CD4-positive, alpha-beta memory T cell (primary cell): ENCODE measurements at places on chromosomes 5 and 9. TPM values are rescaled to one million over a fixed set of nuclear protein-coding genes. Genes with fewer than 3 reads are reported as not detected.

- no peaks in the 10 kb centered on the region for H3K27me3 ChIP-seq
- H3K27ac ChIP-seq = no peak overlapping the region
- no peaks in the 10 kb centered on the region for H3K36me3 ChIP-seq
- no peaks in the 10 kb centered on the region for H3K4me1 ChIP-seq
- no peak overlapping the region for H3K4me3 ChIP-seq
These were observed 3.4 kb downstream of the SLC6A19 start for GRCh38 chr5:1204693-1205242.

- DNase-seq = no peak
- no peaks in the 10 kb centered on the region for H3K36me3 ChIP-seq
- no peak overlapping the region for H3K27ac ChIP-seq
- no peaks in the 10 kb centered on the region for H3K4me1 ChIP-seq
- no peak overlapping the region for H3K4me3 ChIP-seq
These were observed 108.2 kb downstream of the MPDZ start for GRCh38 chr9:13171261-13171660.

Gene IFNA21
- not detected for total RNA-seq

- H3K27me3 ChIP-seq = no peaks in the 10 kb centered on the region
- no peaks in the 10 kb centered on the region for H3K4me1 ChIP-seq
- no peak overlapping the region for H3K27ac ChIP-seq
- H3K4me3 ChIP-seq = no peak overlapping the region
These were observed 10.5 kb downstream of the CLTB start for GRCh38 chr5:176405656-176406435.

- H3K27ac ChIP-seq = no peak overlapping the region
- no peaks in the 10 kb centered on the region for H3K36me3 ChIP-seq
These were observed 3.3 kb upstream of the CDC20B start for GRCh38 chr5:55176176-55176818.

Gene MTAP
- 47.9 TPM for total RNA-seq

- H3K4me3 ChIP-seq = peak within 1 kb of the TSS; percentile 34
- peaks cover 16% of the 10 kb centered on the region for H3K4me1 ChIP-seq
These were observed at the start of gene PTCH1 for GRCh38 chr9:95516734-95517558. PTCH1 (minus strand) TSS chr9:95516971.

- H3K4me1 ChIP-seq = no peaks in the 10 kb centered on the region
- H3K36me3 ChIP-seq = no peaks in the 10 kb centered on the region
- no peak for DNase-seq
- H3K27me3 ChIP-seq = no peaks in the 10 kb centered on the region
These were observed 122.6 kb downstream of the SEMA6A start for GRCh38 chr5:116451905-116452450.

GRCh38 chr5:102762095-102762534 is 7.0 kb downstream of the PAM start:
- H3K27me3 ChIP-seq = no peaks in the 10 kb centered on the region
- H3K4me3 ChIP-seq = no peak overlapping the region
- no peaks in the 10 kb centered on the region for H3K36me3 ChIP-seq
- DNase-seq = no peak

DNA sequence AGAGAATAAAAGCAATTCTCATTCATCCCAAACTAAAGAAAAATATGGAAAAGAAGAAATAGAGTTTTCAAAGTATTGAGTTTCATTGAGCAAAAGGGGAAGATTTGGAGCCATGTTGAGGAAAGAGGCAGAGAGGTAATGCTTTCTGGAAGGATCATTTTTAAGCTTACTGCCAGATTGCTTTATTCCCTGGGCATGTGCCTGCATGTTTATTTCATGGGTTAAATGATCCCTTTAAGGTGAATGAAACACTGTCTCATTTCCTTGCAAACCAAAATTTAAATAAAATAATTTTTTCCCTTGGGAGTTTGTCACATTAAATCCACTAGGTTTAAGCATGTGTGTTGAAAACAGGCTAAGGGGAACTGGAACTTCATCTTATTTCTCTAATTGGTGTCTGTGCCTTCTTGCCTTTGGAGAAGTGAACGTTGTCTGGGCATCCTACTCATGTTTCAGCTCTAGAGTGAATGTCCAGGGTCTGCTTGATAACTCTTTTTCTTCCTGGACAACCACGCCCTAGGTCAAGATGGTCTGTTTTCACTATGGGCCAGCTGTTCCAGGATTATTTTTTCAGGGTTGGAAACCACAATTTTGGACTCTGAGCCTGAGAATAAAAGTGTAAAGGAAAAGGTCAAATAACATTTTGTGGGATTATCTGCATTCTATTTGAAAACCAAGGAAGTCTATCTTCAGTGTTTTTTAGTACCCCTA is 114.1 kb upstream of the ELL2 start:
- no peak for DNase-seq
- no peaks in the 10 kb centered on the region for H3K36me3 ChIP-seq
- H3K4me3 ChIP-seq = no peak overlapping the region
- no peaks in the 10 kb centered on the region for H3K4me1 ChIP-seq
- H3K27ac ChIP-seq = no peak overlapping the region

- H3K36me3 ChIP-seq = no peaks in the 10 kb centered on the region
- no peak overlapping the region for H3K4me3 ChIP-seq
- no peaks in the 10 kb centered on the region for H3K4me1 ChIP-seq
- H3K27ac ChIP-seq = no peak overlapping the region
- H3K27me3 ChIP-seq = no peaks in the 10 kb centered on the region
- DNase-seq = no peak
These were observed 345.0 kb downstream of the DMAC1 start for GRCh38 chr9:7454624-7455023.

DNA sequence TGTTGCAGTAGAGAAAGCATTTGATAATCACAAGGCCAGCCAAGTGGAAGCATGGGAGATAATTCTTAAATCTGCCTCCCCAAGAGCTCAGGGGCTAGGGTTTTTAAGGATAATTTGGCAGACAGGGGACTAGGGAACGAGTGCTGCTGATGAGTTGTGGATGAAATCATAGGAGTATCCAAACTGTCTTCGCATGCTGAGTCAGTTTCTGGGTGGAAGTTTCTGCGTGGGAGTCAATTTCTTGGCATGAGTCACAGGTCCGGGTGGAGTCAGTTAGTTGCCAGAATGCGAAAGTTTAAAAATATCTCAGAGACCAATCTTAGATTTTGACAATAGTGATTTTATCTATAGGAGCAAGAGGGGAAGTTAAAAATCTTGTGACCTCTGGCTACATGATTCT is 112.6 kb downstream of the TMC1 start:
- DNase-seq = no peak
- no peak overlapping the region for H3K4me3 ChIP-seq
- H3K4me1 ChIP-seq = no peaks in the 10 kb centered on the region
- H3K36me3 ChIP-seq = no peaks in the 10 kb centered on the region
- H3K27ac ChIP-seq = no peak overlapping the region
